ENCODE measurements at places on chromosomes 7 and 10.

- no peak for DNase-seq
Measured at GRCh38 chr10:51487576-51487975, 211.8 kb downstream of the CSTF2T start.

DNA sequence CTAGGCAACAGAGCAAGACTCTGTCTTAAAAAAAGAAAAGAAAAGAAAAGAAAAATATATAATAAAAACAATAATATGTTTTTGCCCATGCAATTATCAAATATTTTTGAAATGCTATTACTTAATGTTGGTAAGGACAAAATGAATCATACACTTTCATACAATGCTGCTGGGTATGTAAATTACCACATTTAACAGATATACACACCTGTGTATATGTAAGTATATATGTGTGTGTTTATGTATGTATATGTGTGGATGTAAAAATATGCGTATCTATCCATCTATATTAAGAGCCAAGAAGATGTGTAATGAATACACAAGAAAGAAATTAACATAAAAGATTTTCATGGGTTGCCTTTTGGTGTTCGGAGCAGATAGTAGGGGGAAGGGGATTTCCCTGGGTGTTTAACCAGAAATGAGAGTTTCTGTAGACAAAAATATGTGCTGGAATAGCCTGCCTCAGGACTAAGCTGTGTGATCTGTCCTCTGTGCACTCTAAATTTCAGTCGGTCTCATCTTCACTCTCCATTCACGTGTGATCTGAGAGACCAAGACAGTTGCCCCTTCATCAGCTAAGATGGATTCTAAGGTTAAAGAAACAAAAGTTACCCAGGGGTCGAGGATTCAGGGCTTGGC is 61.2 kb downstream of the PRKCQ start:
- peak; percentile 37 for DNase-seq

- no peak for DNase-seq
Measured at GRCh38 chr7:104723001-104723400, 291.0 kb upstream of the KMT2E start.

- no peak for DNase-seq
Measured at GRCh38 chr7:134318443-134318842, 1.7 kb upstream of the SLC35B4 start.

GRCh38 chr10:10826125-10826524 is 191.5 kb upstream of the CELF2 start:
- DNase-seq, result no peak

DNA sequence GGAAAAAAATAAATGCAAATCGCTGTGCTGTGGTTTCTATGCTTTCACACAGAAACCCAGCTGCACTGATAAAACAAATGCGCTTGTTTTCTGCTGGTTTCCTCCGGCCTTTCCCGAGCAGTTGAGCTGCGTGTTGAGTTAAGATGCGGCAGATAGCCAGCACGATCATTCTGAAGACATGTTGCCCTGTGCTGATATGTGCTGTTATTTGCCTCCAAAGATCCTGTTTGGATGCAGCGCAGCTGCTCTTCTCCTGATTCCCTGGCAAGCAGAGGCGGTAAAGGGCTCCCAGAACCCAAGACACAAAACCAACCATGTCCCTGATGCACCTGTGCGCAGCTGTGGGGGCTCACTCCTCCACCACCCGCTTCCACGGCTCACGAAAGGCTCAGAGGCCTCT is 225.4 kb downstream of the PAXIP1 start:
- DNase-seq, result no peak

DNA sequence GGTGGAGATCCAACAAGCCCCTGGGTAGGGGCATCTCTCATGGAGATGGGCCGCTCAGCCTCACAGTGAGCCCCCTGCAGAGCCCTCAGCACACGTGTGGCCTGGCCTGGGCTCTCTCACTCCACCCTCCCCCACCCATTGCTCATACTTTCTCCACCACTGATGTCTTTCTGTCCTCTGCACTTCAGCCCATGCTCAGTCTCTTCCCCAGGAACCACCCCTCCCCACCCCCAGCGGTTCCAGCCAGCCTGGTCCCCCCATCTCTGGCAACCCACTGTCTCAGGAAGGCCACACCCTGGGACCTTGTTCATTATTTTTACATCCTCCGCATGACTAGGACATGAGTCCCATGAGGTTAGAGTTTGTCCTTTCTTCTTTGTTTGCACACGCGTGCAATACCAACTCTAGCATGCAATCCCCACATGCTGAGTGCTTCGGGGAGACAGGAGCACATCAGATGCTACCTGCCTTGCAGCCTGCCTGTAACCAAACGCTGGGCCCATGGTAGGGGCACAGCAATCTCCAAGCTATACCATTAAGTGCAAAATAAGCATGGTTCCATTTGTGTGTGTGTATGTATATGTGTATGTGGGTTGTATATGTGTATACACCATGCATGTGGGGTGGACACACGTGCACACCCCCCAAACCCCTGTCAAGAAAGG is 408.4 kb upstream of the FOXK1 start:
- no peak for DNase-seq

DNA sequence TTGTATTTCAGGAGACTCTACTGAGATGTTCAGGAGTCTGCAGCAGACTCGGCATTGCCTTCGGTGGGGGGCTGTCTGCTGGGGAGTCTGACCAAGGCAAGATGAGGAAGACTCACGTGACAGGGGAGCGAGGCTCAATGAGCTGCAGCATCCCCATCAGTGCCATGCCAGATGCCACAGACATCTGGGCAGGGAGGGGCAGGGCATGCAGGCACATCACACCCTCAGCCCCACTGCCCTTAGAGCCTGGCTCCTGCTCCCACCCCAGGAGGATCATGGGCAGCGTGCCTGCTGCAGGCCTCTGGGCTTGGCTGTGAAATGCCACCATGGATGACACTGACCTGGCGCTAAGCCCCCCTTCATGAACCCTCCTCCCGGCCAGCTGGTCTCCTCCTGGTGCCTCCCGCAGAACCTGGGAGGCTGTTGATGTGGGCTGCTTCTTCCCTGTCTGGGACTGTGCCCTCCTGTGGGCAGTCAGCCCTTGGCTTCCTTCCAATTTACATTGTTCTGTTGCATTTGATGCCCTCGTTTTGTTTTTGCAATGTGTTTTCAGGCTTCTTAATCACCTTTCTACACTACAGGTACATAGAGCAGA is 235.0 kb downstream of the PAXIP1 start:
- DNase-seq, result no peak

DNA sequence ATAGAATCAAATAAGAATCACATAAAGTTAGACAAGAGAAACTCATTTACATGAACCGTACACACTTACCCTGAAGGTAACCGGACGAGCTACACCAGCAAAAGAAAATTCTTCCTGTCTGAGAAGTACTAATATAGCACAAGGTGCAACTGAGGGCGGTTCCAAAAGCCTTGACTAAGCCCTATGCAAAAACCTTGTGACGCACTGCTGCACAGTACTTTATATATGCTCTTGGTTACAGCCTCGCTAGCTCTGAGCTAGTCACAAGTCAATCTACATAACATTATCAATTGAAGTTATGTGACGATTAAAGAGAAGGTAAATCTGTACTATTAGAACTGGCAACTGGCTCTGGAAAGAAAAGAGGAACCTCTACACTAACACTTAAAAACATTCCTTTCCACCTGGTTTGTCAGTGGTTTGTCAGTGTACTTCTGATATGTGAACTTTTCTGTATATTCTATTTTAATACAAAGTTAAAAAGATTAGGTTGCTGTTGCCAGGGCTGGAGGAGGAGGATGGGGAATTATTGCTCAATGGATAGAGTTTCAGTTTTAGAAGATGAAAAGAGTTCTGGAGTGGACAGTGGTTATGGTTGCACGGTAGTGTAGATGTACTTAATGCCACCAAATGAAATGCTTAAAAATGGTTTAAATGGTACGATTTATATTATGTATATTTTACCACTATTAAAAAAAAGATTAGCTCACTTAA is 21.6 kb downstream of the NT5C3A start:
- DNase-seq, result peak; percentile 79

DNA sequence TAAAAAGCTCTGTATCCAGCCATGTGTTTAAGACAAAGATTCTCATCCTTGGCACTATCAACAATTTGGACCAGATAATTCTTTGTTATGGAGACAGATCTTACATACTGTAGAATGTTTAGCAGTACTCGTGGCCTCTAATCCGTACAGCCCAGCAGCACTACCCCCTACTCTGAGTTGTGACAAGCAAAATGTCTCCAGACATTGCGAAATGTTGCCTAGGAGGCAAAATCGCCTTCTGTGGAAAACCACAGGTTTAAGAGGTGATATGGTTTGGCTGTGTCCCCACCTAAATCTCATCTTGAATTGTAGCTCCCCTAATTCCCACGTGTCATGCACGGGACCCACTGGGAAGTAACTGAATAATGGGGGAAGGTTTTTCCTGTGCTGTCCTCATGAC is 186.7 kb downstream of the CHCHD3 start:
- DNase-seq, result no peak

DNA sequence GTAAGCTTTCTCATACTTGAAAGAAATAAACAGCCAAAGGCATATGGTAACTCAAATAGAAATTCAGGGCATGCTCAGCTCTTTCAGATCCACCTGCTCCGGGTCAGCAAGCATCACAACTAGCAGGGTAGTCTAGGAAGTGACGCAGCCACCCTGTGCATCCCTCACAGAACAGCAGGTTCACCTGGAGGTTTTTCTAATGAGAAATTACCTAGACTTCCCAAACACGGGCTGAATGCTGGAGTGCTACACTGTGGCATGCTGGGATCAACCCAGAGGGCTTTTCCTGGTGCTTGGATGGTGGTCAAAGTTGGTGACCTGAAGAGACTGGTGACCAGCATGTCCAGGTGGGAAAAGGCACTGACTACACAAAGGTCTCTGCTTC is 66.8 kb upstream of the DNAJB6 start:
- DNase-seq, result no peak

- DNase-seq, result no peak
Measured at GRCh38 chr7:106357675-106358074, 72.9 kb upstream of the NAMPT start.

DNA sequence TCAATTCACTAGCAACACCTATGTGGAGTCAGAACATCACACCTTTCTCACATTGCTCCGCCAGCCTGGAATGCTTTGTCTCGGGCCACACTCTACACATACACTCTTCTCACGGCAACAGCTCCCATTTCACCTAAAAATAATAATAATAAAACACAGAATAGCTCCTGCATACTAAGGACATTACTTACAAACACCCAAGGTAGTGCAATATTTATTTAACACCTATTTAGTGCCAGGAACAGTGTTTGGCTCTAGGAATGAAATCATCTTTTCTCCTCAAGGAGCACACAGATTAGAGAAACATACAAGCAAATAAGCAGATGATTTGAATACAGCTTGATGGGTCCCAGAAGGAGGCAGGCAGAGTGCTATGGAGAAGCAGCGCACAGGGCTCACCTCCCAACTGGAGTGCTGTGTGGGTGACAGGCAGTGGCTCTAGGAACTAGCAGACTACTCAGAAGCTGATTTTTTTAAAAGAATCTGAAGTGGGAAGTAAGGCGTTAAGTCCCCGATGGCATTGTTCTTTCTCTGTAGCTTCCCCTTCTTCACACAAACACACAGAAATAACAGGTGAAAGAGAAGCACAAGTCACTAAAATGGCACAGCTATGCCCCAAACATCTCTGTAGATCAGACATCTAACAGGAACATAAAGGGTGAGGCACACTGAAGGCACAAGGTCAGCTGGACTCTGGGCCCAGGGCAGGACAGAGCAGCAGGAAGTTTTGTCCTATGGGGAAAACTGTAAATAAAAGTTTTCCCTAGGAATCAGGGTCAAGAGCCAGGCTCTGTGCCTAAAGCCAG is 16.7 kb downstream of the USP6NL start:
- DNase-seq, result no peak

- no peak for DNase-seq
Measured at GRCh38 chr7:139104091-139104450, 5.4 kb downstream of the ZC3HAV1 start.

DNA sequence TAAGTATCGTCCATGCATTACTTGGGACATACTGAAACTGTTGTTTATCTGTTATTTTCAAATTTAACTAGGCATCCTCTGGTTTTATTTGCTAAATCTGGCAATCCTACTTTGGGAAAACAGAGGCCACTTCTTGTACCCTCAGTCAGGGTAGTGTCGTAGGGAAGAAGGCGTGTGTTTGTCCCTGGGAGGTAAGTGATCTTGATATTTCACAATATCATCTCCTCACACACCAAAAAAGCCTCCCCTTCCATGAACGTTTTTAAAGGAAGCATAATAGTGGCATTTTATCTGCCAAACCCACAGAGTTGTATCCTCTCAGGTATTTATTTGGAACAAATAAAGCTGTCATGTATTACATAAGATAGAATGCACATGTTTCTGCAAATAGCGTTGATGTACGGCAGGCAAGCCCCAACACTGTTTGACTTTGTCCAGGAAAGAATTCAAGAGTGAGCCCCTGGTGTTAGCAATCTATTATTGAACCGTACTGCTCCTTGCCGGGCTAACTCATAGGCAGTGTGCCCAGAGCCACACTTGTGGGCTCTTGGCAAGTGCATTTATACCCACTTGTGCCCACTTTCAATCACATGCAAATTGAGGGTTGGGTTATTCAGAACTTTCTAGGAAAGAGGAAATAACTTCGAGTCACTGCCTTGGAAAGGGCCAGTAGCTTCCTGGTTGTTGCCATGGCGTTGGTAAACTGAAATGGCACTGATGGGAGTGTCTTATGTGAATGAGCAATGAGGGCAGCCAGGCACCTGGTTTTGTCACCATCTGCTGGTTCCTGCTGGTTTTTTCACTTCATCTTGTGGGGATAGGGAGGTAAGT is 266.0 kb downstream of the USP6NL start:
- no peak for DNase-seq

DNA sequence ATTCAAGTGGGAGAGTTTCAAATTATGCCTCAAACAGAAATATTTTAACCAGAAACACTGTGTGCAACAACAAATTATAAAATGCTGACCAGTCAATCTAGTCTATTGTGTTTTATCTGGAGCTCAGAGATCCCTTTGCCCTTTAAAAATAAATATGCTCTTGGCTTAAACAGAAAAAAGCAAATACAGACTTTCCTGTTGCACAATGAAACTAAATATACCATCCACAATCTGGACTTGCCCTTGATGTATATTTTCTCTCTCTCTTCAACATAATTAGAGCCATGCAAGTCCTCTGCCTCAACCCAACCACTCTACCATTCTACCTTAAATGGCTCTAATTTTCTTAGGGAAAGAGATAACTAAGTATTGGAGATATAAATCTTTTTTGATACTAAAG is 34.9 kb downstream of the ASAH2 start:
- DNase-seq, result no peak
